Ascending aorta (tissue), 2 donors: ENCODE measurements at places on chromosomes 6 and 20.

DNA sequence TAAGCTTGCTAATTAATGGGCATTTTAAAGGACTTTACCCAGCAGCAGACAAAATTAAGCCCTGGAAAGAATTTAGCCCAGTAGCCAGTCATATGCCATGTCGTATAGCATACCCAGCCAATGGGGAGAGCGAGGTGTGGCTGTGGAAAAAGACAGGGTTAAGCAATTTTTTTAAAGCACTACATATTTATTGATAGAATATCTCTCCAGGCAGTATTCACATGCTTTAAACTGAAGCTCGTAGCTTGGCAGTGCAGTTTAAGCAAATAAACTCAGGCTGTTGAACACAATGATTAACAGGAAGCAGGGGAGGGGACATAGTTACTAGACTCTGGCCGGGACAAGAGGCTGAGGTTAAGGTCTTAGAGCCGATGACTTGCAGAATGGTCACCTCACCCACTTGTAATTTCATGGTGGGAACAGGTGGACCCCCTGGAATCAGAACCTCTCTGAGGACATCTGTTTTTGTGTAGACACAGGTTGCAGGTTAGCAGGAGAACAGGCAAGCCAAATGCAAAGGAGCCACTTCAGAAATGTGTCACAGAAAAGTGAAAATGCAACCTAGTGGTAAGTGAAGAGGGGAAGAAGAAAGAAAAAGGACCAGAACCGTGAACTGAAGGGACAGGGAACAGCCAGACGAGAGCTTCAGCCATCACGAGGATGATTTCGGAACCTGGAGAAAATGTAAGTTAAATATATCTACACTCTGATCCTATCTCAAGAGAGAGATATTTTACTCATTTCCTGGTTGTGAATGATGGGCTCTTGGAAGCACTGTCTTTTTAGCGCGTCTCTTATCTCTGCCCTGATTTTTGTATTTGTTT, 7.2 kb downstream of the GCNT2 start:
- DNase-seq = no peak
- H3K27me3 ChIP-seq = no peaks in the 10 kb centered on the region
- no peaks in the 10 kb centered on the region for H3K36me3 ChIP-seq
- H3K4me1 ChIP-seq = peaks cover 10% of the 10 kb centered on the region

DNA sequence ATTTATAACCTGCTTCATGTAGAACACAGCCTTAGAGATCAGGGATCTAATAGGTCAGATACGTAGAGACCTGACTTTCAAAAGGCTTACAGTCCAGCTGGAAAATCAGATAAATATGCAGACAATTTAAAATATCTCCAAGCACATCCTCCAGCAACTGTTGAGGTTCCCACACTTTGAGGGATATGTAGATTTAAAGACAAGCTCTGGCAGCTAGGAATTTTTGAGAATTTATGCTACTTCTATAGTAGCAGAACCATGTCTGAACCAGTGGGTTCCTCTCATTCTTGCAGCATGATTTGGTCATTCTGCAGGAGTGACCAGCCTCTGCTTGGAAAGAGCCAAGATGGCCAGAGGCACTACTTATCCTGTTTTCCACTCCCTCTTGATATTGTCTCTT, 60.5 kb downstream of the CYB5R4 start:
- H3K27ac ChIP-seq = no peak overlapping the region
- DNase-seq = no peak
- H3K4me1 ChIP-seq = no peaks in the 10 kb centered on the region
- no peak overlapping the region for H3K4me3 ChIP-seq

DNA sequence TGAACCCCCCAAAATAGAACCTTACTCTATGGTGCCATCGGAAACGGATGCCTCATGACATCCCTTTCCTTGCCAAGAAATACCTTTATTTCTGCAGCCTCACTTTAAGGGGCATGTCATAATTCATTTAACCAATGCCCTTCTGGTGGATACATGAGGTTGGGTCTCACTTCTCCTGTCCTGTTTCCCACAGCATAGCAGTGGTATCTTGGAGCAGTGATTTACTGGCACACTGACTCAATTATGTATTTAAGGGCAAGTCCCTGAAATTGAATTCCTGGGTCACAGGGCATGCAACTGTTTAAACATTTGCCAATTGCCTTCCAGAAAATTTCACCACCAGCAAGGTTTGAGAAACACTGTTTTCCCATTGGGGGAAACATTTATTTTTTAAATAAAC, 639 bp upstream of the LBP start:
- H3K36me3 ChIP-seq = no peaks in the 10 kb centered on the region
- no peak overlapping the region for H3K4me3 ChIP-seq
- H3K27ac ChIP-seq = no peak overlapping the region
- H3K27me3 ChIP-seq = no peaks in the 10 kb centered on the region
- no peaks in the 10 kb centered on the region for H3K4me1 ChIP-seq
- DNase-seq = no peak

GRCh38 chr6:113437566-113437965, 419.6 kb upstream of the MARCKS start:
- H3K4me1 ChIP-seq = no peaks in the 10 kb centered on the region
- no peak overlapping the region for H3K27ac ChIP-seq
- H3K36me3 ChIP-seq = no peaks in the 10 kb centered on the region
- no peak overlapping the region for H3K4me3 ChIP-seq
- no peak for DNase-seq
- H3K27me3 ChIP-seq = no peaks in the 10 kb centered on the region

GRCh38 chr6:63634630-63635029, 972 bp upstream of the PHF3 start:
- H3K27ac ChIP-seq = no peak overlapping the region
- peak overlapping the region; percentile 80 for H3K4me3 ChIP-seq
- DNase-seq = no peak
- no peaks in the 10 kb centered on the region for H3K27me3 ChIP-seq
- H3K4me1 ChIP-seq = peaks cover 20% of the 10 kb centered on the region

DNA sequence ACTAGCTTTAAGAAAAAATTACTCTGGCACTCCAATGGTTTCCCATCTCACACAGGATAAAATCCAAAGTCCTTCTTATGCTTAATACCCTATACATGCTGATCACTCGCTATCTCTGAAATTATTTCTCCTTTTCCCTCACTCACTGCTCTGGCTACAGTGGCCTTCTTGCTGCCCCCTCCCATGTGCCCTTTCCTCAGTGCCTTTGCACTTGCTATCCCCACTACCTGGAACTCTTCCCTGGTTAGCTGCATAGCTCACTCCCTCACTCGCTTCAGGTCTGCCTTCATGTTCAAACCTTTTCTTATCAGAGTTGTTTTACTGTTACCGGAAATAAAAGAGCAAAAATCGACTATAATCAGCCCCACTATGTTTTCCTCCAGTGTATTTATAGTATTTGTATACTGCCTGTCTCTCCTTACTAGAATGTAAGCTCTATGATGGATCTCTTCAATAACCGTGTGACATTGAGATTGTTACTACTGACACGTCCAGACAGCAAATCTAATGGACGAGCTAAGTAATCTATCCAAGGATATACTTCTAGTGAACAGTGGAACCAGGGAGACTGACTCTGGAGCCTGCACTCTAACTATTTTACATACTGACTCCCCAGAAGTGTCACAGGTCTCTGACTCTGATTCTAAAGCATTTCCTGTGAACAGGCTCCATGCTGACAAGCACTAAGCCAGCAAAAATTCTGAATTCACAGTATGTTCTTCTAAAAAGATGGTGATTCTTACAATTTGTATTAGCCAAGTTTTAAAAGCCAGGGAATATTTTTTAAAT, 25.1 kb downstream of the FKBP5 start:
- peak overlapping the region; percentile 24 for H3K4me3 ChIP-seq
- H3K4me1 ChIP-seq = peaks cover 12% of the 10 kb centered on the region
- peak overlapping the region; percentile 65 for H3K27ac ChIP-seq
- DNase-seq = no peak
- H3K36me3 ChIP-seq = no peaks in the 10 kb centered on the region
- H3K27me3 ChIP-seq = no peaks in the 10 kb centered on the region

GRCh38 chr20:6683021-6683977, 84.2 kb upstream of the BMP2 start:
- no peaks in the 10 kb centered on the region for H3K27me3 ChIP-seq
- H3K4me3 ChIP-seq = no peak overlapping the region
- H3K4me1 ChIP-seq = no peaks in the 10 kb centered on the region
- no peak for DNase-seq

GRCh38 chr6:142332393-142333098, 30.7 kb downstream of the ADGRG6 start:
- no peak for DNase-seq
- no peaks in the 10 kb centered on the region for H3K27me3 ChIP-seq
- H3K36me3 ChIP-seq = no peaks in the 10 kb centered on the region
- H3K4me3 ChIP-seq = no peak overlapping the region
- no peaks in the 10 kb centered on the region for H3K4me1 ChIP-seq

- H3K27ac ChIP-seq = no peak overlapping the region
- H3K4me1 ChIP-seq = no peaks in the 10 kb centered on the region
- H3K4me3 ChIP-seq = no peak overlapping the region
- no peak for DNase-seq
Measured at GRCh38 chr6:148874698-148875293, 128.0 kb downstream of the UST start.

GRCh38 chr6:52598123-52598823, 21.4 kb upstream of the TRAM2 start:
- H3K27me3 ChIP-seq = no peaks in the 10 kb centered on the region
- H3K36me3 ChIP-seq = no peaks in the 10 kb centered on the region
- H3K4me1 ChIP-seq = peaks cover 16% of the 10 kb centered on the region
- peak; percentile 85 for DNase-seq
- H3K4me3 ChIP-seq = no peak overlapping the region

GRCh38 chr6:151681433-151682059, 125.9 kb upstream of the ESR1 start:
- no peak overlapping the region for H3K27ac ChIP-seq
- no peaks in the 10 kb centered on the region for H3K4me1 ChIP-seq
- H3K4me3 ChIP-seq = peak overlapping the region; percentile 15

GRCh38 chr6:112980676-112981075, 633.5 kb downstream of the RFPL4B start:
- no peak overlapping the region for H3K4me3 ChIP-seq
- H3K36me3 ChIP-seq = no peaks in the 10 kb centered on the region
- no peaks in the 10 kb centered on the region for H3K4me1 ChIP-seq
- no peak overlapping the region for H3K27ac ChIP-seq
- DNase-seq = no peak

DNA sequence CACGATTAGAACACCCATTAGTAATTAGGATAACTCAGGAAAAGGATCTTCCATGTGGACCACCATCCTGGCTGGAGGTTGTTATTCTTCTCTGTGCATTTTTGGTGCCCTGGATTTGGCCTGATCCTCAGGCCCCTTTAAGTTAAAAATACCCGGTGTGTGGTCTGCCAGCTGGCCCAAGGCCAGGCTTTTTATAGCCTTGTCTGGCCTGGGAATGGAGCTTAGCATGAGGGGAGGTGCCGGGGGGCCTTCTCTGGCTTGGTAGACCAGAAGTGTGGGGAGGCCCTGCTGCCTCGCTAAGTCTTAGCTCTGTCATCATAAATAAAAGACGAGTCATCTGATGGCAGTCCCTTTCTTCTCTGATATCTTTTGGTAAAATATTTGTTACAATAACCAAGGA, 71.4 kb downstream of the ARID1B start:
- H3K27me3 ChIP-seq = no peaks in the 10 kb centered on the region
- DNase-seq = peak; percentile 74
- no peak overlapping the region for H3K4me3 ChIP-seq
- H3K4me1 ChIP-seq = peaks cover 7% of the 10 kb centered on the region

GRCh38 chr6:19608546-19608945, 228.6 kb upstream of the ID4 start:
- no peaks in the 10 kb centered on the region for H3K36me3 ChIP-seq
- H3K27me3 ChIP-seq = no peaks in the 10 kb centered on the region
- no peak overlapping the region for H3K27ac ChIP-seq
- no peak overlapping the region for H3K4me3 ChIP-seq

DNA sequence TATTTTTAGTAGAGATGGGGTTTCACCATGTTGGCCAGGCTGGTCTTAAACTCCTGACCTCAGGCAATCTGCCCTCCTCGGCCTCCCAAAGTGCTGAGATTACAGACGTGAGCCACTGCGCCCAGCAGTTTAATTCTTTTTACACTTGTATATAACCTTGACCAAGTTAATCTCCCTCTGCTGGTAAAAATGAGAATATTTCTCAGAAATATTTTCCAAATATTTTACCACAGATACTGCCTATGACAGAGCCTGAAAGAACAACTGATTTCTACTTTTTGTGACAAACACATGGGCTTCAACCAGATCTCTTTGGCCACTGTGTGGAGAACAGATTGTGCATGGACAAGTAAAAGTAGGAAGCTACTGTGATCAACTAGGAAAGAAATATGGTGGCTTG, 21.2 kb upstream of the NHSL1 start:
- no peaks in the 10 kb centered on the region for H3K36me3 ChIP-seq
- H3K27me3 ChIP-seq = no peaks in the 10 kb centered on the region
- H3K4me1 ChIP-seq = no peaks in the 10 kb centered on the region
- H3K4me3 ChIP-seq = no peak overlapping the region
- no peak overlapping the region for H3K27ac ChIP-seq

DNA sequence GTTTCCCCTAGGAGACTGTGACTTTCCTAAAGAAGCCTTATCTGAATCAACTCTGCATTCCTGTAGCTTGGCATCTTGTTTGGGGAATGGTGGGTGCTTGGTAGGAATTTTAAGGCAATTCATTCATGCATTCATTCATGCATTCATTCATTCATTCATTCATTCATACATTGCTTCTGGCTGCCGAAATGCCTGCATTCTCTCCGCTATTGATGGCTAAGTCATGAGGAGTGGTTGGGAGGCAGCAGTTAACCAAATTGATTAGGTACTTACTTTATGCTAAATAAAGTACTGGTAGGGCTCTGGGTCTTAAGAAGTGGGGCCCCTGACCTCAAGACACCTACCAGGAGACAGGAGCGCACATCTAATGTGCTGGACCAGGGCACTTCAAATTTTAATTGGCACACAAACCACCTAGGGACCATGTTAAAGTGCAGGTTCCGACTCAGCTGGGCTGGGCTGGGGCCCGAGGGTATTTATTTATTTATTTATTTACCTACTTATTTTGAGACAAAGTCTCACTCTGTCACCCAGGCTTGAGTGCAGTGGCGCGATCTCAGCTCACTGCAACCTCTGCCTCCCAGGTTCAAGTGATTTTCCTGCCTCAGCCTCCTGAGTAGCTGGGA, 127.6 kb downstream of the ANKRD60 start:
- no peaks in the 10 kb centered on the region for H3K4me1 ChIP-seq
- H3K27ac ChIP-seq = no peak overlapping the region
- no peaks in the 10 kb centered on the region for H3K36me3 ChIP-seq
- DNase-seq = no peak
- no peaks in the 10 kb centered on the region for H3K27me3 ChIP-seq
- no peak overlapping the region for H3K4me3 ChIP-seq

- no peak overlapping the region for H3K27ac ChIP-seq
- no peak overlapping the region for H3K4me3 ChIP-seq
- no peaks in the 10 kb centered on the region for H3K36me3 ChIP-seq
Measured at GRCh38 chr6:37029249-37029971, 24.0 kb downstream of the FGD2 start.

DNA sequence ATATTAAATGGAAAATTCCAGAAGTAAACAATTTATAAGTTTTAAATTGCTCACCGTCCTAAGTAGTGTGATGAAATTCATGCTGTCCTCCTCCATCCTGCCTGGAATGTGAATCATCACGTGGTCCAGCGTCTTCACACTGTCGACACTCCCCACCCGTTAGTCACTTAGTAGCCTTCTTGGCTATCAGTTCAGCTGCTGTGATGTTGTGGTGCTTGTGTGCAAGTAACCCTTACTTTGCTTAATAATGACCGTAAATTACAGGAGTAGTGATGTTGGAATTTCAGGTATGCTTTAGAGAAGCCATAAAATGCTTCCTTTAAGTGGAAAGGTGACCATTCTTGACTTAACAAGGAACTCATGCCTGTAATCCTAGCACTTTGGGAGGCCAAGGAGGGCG, 25.2 kb downstream of the RIOK1 start:
- no peak overlapping the region for H3K4me3 ChIP-seq
- H3K4me1 ChIP-seq = no peaks in the 10 kb centered on the region
- H3K36me3 ChIP-seq = peaks cover 76% of the 10 kb centered on the region
- H3K27ac ChIP-seq = no peak overlapping the region

GRCh38 chr6:159894991-159895390, 4.2 kb downstream of the MAS1 start:
- H3K36me3 ChIP-seq = no peaks in the 10 kb centered on the region
- H3K27ac ChIP-seq = no peak overlapping the region
- no peaks in the 10 kb centered on the region for H3K27me3 ChIP-seq
- no peak for DNase-seq
